ENCODE measurements at places on chromosomes 2 and 18.

DNA sequence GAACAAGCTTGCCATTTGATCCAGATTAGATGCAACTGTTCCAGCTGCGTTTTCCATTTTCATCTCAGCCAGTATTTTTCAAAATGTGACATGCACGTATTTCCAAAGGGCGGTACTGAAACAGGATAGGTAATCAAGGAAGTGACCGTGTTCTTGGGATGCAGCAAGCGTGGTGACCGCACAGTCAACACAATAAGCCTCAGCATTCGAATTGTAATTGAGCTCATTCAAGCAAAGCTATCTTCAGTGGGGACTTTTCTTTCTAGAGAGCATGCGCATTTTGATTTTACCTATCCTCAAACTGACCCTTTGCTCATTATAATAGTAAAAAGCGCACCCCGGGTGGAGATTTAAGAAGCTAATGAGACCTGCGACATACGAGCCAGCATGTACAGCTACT lies 3.4 kb upstream of the ALPP start:
- peak; percentile 12 for DNase-seq

GRCh38 chr2:153567367-153567766 lies 88.8 kb upstream of the RPRM start:
- DNase-seq = no peak

GRCh38 chr2:223967981-223968380 lies 10.7 kb downstream of the MRPL44 start:
- DNase-seq = no peak

- no peak for DNase-seq
Observed at GRCh38 chr18:49988101-49988500, 174.8 kb upstream of the ACAA2 start.

DNA sequence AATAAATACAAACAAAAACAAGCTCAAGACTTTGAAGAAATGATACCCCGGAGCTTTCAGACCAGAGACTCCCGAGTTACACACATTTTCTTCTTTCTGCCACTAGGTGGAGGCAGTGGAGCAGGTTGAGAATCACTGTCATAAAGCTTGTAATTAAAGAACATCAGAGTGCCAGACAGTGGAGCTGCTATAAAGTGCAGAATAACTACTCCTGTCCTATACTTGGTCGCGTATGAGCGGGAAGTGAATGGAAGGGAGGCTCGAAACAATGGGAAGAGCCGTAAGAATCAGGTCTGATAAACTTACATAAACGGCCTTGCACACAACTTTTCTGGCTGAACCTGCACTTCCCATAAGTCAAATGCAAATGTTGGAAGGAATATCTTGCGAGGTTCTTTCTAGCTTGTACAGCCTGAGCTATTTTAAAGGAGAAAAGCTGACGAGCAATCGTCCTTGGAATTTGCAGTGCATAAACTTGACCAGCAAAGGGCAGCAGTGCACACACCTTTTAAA lies 189.0 kb downstream of the RPIA start:
- DNase-seq = no peak

- no peak for DNase-seq
Observed at GRCh38 chr18:51229328-51229727, 31.8 kb upstream of the MEX3C start.

DNA sequence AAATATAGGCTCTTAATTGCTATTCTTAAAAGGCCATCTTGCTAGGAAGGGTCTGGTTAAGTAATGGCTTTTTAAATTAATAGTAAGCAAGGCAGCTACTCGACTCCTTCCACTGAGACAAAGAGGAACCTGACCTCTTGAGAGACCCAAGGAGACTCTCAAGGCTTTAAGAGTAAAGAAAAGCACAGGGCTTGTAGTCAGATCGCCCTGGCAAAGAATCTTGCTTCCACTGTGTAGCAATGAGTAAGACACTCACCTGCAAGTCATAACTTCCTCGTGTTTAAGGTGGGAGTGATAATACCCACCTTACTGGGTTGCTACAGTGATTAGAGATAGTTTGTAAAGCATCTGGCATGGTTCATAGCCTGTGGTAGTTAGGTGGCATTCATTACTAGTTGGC lies 274.5 kb downstream of the TSN start:
- DNase-seq = no peak

DNA sequence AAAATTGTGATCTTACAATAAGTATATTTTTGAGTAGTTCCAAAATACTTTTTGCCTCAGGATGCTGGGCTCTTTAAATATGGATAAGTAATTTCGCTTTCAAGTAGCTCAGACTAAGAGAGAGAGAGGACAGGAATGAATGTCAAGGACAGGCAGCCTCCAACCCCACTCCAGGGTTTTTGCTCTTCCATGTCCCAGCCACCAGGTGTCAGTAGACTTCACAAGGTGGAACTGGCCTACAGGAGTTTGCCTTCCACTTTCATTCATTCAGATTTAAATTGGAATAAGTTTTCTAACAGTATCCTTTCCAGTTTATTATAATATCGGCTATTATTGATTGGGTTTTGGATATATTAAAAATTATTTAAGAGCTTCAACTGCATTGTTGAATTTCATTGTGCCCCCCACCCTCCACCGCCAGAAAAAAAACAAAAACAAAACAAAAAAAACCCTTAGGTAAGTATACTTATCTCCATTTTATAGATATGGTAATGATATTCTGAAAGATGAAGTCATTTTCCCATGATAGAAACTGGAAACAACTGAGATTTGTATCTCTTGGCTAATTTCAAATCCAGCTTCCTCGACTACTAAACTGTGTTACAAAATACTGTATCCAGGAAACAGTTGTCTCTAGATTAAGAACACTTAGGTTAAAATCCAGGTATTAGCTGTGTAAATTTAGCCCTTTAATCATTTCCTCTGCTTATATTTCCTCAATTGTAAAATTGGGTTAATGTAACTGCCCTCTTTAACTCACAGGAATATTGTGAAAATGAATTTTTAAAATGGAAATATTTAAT lies 793.1 kb downstream of the ERBB4 start:
- no peak for DNase-seq

DNA sequence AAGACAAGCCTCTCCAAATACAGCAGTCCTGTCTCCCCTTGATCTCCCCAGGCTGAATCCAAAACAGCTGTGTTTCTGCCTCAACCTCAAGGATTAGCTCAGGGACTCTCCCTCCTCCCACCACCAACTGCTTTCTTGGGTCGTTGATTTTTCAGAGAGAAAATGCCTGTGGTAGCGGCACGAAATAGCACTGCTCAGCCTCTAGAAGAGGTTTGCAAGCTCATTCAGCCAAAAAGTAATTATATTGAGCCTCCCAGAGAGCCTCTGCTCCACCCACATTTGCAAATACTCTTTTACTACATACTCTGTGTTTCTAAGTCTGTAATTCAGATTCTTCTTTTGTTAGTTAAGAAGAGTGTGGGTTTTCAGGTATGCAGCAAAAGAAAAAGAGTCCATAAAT lies 396.4 kb upstream of the TNP1 start:
- DNase-seq = no peak

- DNase-seq = no peak
Observed at GRCh38 chr2:16615687-16616615, 49.7 kb downstream of the CYRIA start.

- no peak for DNase-seq
Observed at GRCh38 chr2:70698847-70699246, 69.2 kb downstream of the ADD2 start.

- DNase-seq = no peak
Observed at GRCh38 chr2:12452185-12452584, 264.6 kb upstream of the TRIB2 start.

GRCh38 chr2:239939736-239940483 lies 85.2 kb downstream of the NDUFA10 start:
- no peak for DNase-seq

DNA sequence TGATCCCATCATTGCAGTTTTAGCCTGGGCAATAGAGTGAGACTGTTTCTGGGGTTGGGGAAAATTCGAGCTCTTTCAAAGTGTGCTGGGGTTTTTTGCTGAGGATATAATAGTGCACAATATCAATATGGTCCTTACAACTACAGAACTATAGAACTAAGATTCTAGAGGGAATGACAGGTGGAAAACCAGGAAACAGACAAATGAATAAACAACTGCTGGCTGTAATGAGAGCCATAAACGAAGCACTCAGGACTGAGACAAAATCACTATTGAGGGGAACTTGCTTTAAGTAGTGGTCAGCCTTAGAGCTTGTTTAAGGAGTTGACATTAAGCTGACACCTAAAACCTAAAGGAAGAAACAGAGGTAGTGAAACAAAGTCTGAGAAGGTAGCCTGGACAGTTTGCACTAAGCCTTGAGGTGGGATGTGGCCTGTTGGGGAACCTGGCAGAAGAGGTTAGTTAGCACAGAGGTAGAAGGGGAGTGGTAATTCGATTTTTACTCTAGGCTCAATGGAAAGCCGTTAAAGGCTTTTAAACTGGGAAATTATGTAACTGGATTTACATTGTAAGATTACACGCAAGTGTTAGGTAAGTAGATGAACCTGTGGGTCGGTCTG lies 33.8 kb downstream of the LCLAT1 start:
- DNase-seq = no peak

GRCh38 chr2:112142525-112143078 lies 4.4 kb downstream of the FBLN7 start:
- no peak for DNase-seq

DNA sequence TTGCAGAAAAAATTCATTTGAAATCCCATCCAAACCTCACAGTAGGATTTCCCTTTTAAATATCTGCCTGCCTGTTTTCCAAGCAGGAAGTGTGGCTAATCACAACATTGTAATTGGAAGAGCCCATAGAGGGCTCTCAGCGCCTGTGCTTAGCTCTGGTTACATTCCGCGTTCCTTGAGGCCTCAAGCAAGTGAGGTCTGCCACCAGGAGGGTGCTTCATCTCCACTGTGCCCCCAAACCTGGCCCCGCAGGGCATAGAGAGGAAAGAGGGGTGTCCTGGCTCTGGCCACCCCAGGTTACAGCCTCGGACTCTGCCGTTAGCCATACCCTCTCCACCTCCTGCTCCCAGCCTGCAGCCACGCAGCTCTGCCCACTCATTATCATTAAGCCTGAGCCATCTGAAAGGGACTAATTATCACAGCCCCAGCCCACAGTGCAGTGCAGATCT lies 214.8 kb downstream of the SP3 start:
- no peak for DNase-seq

GRCh38 chr2:108579623-108580022 lies 45.4 kb downstream of the LIMS1 start:
- no peak for DNase-seq

DNA sequence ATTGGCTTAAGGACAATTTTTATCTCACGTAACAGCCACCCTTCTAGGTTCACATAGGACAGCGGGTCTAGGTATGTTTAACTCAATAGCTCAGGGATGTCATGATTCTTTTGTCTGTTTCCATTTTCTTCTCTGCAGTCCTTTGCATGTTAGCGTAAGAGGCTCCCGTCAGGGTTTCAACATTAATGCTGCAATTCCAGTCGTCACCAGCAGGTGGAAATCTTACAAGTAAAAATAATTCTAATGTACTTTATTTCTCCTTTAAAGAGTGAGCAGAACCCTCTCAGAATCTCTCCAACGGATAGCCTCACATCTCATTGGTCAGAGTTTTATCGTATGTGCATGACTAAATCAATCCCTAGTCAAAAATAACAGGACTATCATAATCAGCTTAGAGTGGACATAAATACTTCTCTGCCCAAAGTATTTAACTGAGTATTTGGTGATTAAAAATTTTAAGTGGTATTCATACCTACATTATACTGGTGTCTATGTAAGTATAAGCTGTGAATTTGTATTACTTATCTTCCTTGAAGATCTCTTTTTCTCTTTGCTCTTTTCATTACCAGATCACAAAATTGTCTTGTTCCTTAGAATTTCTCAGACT lies 487.2 kb upstream of the GCFC2 start:
- DNase-seq = no peak

DNA sequence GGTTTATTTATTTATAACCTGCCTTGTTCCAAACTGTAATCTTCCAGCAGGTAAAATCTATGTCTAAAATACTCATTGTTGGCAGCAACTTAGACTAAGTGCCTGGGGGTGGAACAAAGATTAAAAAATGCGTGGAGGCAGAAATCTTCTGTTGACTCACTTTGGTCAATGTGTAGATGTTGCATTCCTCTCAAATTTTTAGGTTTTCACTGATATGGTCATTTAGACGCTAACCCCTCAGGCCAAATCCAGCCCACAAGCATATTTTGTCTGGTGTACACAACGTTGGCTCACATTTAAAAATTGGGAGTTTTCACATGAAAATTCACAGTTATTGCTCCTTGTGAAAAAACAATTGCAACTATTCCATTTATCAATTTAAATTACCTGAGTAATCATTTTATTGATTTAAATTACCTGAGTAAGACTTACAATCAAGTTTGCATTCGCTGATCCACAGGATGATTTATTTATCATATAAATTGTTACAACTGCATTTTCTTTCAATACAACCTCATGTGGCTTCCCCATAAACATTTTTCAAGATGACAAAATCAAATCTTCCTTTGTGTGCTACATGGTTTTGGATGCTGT lies 564.2 kb downstream of the TSN start:
- no peak for DNase-seq

DNA sequence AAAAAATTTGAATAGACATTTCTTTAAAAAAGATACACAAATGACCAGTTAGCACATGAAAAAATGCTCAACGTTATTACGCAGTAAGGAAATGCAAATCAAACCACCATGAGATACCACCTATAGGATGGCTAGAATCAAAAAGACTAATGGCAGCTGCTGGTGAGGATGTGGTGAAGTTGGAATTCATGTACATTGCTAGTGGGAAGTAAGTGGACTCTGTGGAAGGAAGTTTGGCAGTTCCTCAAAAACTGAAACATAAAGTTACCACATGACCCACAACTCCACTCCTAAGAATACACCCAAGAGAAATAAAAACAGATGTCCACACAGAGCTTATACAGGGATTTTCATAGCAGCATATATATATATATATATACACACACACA lies 51.2 kb downstream of the MBP start:
- DNase-seq = no peak

DNA sequence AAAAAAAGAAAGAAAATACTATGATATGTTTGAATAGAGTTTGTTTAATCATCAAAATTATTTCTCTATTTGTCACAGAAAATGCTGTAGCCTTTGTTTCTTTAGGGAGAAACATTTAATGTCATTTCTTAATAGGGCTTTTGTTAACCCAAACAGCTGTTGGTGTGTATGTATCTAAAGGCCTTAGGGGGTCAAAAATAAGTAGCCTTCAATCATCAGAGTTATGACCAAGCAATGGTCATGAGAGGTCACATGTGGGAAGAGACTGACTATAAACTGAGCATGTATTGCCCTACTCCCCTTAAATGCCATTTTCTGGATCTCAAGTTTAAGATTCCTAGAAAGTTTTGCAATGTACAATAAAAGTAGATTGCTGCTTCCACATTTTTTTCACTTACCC lies 22.7 kb downstream of the HNMT start:
- DNase-seq = no peak

GRCh38 chr2:216792222-216793021 lies 67.4 kb downstream of the TNP1 start:
- no peak for DNase-seq

DNA sequence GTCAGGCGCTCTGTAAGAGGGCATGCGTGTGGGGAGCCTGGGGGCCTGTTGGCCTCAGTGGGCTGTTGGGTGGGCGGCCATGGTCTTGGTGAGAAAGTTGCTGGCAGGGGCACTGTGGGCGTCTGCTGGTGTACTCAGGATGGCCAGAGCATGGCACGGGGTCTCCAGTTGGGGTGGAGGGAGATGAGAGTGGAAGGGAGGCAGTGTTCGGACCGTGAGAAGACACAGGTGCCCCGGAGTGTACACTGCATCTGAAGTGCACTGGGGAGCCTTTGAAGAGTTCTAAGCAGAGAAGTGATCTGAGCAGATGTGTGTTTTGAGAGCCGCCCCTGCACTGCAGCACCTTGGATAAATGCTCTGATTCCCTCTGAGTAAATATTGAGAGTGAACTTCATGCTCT lies 150.8 kb downstream of the LDLRAD4 start:
- no peak for DNase-seq

GRCh38 chr2:9106338-9107167 lies 100.1 kb upstream of the ASAP2 start:
- no peak for DNase-seq

All from 8988T (cell line).